T-cell (primary cell): ENCODE measurements at places on chromosomes 4 and X.

DNA sequence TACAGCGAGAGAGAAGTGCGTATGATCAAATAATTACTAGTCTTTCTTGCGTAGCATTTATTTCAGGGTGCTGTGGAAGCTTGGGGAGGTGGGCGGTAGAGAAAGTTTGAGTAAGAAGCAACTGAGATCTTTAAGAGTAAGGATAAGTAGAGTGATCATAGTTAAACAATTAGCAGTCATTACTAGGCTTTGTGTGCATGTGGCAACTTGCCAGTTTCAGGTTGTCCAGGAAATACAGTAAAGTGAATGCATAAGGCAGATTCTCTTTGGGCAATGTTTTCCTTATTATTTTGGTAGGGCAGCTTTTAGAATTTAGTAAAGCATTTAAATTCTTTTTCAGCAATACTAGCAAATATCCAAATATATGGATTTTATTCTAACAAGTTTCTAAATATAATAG, 57.0 kb downstream of the HPGDS start:
- H3K4me3 ChIP-seq: no peak overlapping the region
- no peaks in the 10 kb centered on the region for H3K27me3 ChIP-seq
- H3K4me1 ChIP-seq: no peaks in the 10 kb centered on the region
- H3K36me3 ChIP-seq: peaks cover 50% of the 10 kb centered on the region
- DNase-seq: no peak

DNA sequence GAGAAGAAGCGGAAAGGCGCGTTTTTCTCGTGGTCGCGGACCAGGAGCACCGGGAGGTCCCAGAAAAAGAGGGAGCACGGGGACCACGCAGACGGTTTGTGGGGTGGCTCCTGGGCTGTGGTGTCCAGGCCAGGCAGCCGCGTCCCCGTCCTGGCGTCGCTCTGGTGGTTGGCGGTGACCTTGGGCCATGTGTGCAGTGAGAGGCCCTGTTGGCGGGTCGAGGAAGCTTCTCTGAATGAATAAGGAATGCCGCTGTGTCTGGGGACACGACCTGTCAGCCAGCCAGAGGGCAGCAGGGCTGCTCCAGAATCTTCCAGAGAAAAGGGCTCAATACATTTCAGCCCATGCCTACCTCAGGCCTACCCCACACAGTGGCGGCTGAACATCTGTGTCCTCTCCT, 24.3 kb upstream of the HGFAC start:
- no peaks in the 10 kb centered on the region for H3K4me1 ChIP-seq
- H3K27me3 ChIP-seq: no peaks in the 10 kb centered on the region
- DNase-seq: no peak
- no peak overlapping the region for H3K4me3 ChIP-seq

- no peaks in the 10 kb centered on the region for H3K36me3 ChIP-seq
- no peak for DNase-seq
- no peaks in the 10 kb centered on the region for H3K27me3 ChIP-seq
- no peak overlapping the region for H3K4me3 ChIP-seq
- H3K27ac ChIP-seq: no peak overlapping the region
These were observed 291.8 kb downstream of the ARHGAP10 start for GRCh38 chr4:148023512-148024181.

DNA sequence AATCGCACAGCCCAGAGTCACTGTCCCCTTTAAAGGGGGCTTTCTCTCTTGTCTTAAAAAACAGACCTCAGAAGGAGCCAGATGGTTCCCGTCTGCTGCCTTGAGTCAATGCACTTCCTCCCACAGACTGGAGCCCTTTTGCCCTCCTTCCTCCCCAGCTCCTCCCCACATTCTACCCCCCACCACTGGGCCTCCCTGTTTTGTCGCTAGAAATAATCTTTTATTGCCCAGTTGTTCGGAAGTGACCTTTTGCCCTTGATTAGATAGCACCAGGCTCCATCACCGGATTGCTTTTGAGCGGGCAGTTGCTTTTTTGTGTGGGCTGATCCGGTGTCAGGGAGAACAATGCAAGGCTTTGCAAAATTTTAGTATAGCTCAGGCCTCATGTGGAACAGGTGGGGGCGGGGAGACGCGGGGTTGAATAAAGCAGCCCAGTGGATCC, 47.7 kb downstream of the SPRY1 start:
- H3K4me1 ChIP-seq: peaks cover 19% of the 10 kb centered on the region
- H3K36me3 ChIP-seq: no peaks in the 10 kb centered on the region
- no peak overlapping the region for H3K4me3 ChIP-seq

DNA sequence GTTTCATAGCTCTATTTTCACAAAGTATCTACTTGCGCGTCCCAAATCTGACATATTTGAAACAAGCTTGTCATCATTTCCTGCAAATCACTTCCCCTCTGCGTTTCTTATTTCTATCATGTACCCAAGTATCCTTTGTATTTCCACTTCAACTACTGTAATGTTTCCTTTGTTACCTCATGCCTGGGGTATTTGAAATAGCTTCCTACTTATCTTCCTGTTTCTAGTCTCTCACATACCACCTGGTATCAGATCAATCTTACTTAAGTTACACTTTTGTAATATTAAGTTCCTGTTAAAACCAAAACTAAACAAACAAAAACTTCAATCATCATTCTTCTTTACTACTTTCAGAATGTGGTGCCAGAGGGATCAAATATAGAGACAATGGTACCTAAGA, 93.6 kb upstream of the SMAD1 start:
- no peaks in the 10 kb centered on the region for H3K36me3 ChIP-seq
- H3K27me3 ChIP-seq: no peaks in the 10 kb centered on the region
- no peak for DNase-seq
- no peaks in the 10 kb centered on the region for H3K4me1 ChIP-seq

DNA sequence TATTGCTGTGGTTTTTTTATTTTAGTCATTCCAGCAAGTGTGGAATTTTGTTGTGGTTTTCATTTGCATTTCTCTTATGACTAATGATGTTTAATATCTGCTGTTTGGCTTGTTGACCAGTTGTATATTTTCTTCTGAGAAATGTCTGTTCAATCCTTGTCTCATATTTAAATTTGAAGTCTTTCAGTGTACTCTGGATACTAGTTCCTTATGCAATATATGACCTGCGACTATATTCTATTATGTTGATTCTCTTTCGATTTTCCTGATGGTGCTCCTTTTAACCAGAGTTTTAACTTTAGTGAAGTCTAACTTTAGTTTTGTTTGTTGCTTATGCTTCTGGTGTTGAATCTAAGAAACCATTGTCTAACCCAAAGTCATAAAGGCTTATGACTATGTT, 1528.0 kb downstream of the TECRL start:
- no peak overlapping the region for H3K4me3 ChIP-seq
- no peaks in the 10 kb centered on the region for H3K4me1 ChIP-seq
- no peak overlapping the region for H3K27ac ChIP-seq
- no peaks in the 10 kb centered on the region for H3K36me3 ChIP-seq
- H3K27me3 ChIP-seq: no peaks in the 10 kb centered on the region

DNA sequence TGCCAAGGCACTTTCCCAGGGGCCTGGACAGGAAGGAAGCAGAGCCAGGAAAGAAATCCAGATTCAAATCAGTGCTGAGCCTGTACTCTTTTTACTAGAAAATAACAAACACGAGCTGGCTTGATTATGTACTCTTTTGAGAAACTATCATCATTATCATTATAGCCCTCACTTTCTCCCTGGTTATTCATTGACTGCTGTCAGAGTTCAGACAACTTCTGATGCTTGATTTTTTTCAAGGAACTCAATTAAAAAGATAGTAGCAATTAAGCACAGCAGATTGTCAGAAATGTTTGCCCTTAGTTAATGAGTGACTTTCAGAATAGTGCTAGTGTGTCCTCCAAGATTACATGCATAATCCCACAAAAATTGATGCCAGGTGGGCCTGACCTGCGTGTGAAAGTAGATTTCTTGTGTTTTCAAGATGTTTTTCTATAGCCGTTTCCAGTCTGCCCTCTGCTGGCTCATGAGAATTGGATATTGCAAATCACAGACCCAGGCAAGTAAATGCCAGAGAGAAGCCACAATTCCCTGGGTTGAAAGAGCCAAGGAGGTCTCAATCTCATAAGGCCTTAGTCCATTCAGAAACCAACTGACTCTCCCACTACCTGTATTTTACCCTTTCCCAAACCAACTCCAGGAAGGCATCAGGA, 14.3 kb upstream of the PNPLA4 start:
- no peaks in the 10 kb centered on the region for H3K27me3 ChIP-seq
- H3K27ac ChIP-seq: no peak overlapping the region
- H3K4me3 ChIP-seq: no peak overlapping the region
- no peaks in the 10 kb centered on the region for H3K36me3 ChIP-seq
- no peak for DNase-seq
- H3K4me1 ChIP-seq: no peaks in the 10 kb centered on the region

DNA sequence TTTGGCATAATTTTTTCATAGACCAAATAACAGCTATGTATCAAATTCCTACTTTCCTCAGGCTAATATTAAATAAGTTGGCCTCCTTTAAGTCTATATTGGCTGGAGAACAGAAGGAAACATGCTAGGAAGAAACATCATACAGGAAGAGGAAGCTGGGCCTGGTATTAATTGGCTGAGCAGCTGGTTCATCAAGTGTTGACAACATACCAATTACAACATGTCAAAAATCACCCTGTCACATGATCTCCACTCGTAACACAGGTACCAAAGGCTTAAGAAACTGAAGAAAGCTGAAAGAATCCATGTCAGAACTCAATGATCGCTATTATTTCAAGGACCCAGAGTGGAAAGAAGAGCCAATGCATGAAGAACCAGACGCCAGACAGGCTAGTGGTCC, 10.5 kb downstream of the WDFY3 start:
- no peak overlapping the region for H3K4me3 ChIP-seq
- no peak for DNase-seq
- no peak overlapping the region for H3K27ac ChIP-seq
- H3K4me1 ChIP-seq: no peaks in the 10 kb centered on the region
- no peaks in the 10 kb centered on the region for H3K36me3 ChIP-seq
- no peaks in the 10 kb centered on the region for H3K27me3 ChIP-seq

- H3K4me3 ChIP-seq: no peak overlapping the region
- no peak overlapping the region for H3K27ac ChIP-seq
- H3K4me1 ChIP-seq: no peaks in the 10 kb centered on the region
- H3K27me3 ChIP-seq: no peaks in the 10 kb centered on the region
- DNase-seq: no peak
These were observed 160.6 kb upstream of the GATB start for GRCh38 chr4:151921386-151921785.

DNA sequence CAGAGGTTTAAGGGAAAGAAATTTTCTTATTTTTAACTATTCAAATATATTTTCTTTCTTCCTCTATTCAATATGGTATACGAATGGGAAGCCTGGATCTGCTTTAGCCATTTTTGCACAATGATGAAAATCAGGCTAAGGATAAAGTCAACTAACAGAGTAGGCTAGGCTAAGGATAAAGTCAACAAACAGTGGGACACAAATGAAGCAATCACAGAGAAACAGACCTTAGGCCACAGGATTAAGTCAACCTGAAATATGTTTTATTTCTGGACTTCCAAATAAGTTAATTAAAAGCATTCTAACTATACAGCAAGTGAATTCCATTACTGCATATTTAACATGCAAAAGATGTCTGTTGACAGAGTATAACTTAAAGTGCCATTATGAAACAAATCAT, 17.0 kb downstream of the DYNLT3 start:
- no peaks in the 10 kb centered on the region for H3K4me1 ChIP-seq
- H3K36me3 ChIP-seq: no peaks in the 10 kb centered on the region
- no peaks in the 10 kb centered on the region for H3K27me3 ChIP-seq
- no peak overlapping the region for H3K27ac ChIP-seq
- DNase-seq: no peak

GRCh38 chrX:15977644-15978043, 123.0 kb upstream of the AP1S2 start:
- no peak overlapping the region for H3K27ac ChIP-seq
- H3K27me3 ChIP-seq: no peaks in the 10 kb centered on the region
- DNase-seq: no peak

GRCh38 chr4:98314791-98315565, 53.8 kb downstream of the RAP1GDS1 start:
- no peaks in the 10 kb centered on the region for H3K4me1 ChIP-seq
- no peak overlapping the region for H3K27ac ChIP-seq
- no peaks in the 10 kb centered on the region for H3K27me3 ChIP-seq
- H3K36me3 ChIP-seq: peaks cover 6% of the 10 kb centered on the region
- no peak overlapping the region for H3K4me3 ChIP-seq

DNA sequence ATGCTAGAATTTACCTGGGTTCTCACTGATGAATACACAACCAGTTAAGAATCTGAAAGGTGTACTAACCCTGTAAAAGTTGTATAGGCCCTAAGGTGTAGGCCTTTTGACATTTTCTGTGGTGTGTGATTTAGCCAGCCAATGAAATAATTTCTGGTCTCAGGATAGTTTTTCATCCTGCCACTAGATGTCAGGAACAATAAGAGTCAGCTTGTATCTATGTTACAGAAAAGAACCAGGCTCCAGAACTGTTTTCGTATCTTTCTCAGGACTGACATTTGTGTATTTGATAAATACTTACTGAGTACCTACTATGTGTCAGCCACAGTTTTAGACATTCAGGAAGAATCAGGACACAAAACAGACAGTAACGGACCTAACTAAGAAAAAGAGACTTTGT, 673.6 kb upstream of the TENM3 start:
- no peaks in the 10 kb centered on the region for H3K4me1 ChIP-seq
- H3K36me3 ChIP-seq: no peaks in the 10 kb centered on the region
- no peak for DNase-seq

- H3K27me3 ChIP-seq: no peaks in the 10 kb centered on the region
- no peaks in the 10 kb centered on the region for H3K4me1 ChIP-seq
- no peaks in the 10 kb centered on the region for H3K36me3 ChIP-seq
- DNase-seq: no peak
These were observed 60.8 kb upstream of the FHL1 start for GRCh38 chrX:136086521-136086920.

GRCh38 chr4:140135529-140136088, 18.4 kb downstream of the MAML3 start:
- DNase-seq: no peak
- H3K4me1 ChIP-seq: no peaks in the 10 kb centered on the region
- H3K4me3 ChIP-seq: no peak overlapping the region
- H3K27me3 ChIP-seq: no peaks in the 10 kb centered on the region
- no peak overlapping the region for H3K27ac ChIP-seq
- H3K36me3 ChIP-seq: no peaks in the 10 kb centered on the region

- no peaks in the 10 kb centered on the region for H3K36me3 ChIP-seq
- H3K27me3 ChIP-seq: no peaks in the 10 kb centered on the region
- no peak for DNase-seq
- no peak overlapping the region for H3K4me3 ChIP-seq
- H3K27ac ChIP-seq: no peak overlapping the region
These were observed 154.8 kb upstream of the ZFP42 start for GRCh38 chr4:187840814-187841213.

DNA sequence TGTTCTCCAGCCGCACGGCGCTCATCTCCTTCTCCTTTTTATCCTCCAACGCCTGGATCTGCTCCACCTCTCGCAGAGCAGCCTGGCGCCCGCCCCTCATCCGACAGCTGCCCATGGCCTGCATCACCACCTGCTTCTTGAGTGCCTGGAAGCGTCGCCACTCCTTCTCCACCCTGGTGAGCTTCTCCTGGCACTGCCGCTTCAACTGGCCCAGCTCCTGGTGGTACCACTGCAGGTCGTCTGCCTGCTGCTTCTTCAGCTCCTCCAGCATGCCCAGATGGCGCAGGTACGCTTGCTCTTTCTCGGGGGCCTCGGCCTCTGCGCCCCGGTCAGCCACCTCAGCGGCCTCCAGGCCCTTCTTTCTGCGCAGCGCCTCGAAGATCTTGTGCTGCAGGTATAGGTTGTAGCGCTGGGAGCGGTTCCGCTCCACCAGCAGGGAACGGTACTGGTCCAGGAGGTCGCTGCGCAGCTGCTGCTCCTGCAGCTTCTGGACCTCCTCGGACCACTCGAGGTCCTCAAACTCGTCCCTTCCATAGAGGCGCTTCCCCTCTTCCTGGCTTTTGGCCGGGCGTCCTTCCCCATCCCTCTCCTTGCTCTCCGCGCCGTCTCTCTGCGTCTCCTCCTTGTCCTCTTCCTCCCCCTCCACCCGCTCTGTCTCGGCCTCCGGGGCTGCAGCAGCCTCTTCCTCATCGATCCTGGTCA, 1.2 kb upstream of the TADA2B start:
- H3K27ac ChIP-seq: no peak overlapping the region
- no peak for DNase-seq
- H3K4me3 ChIP-seq: peak overlapping the region; percentile 81
- H3K4me1 ChIP-seq: peaks cover 45% of the 10 kb centered on the region
- no peaks in the 10 kb centered on the region for H3K27me3 ChIP-seq
- H3K36me3 ChIP-seq: no peaks in the 10 kb centered on the region
